ENCODE measurements at places on chromosomes 12 and 14. TPM values are rescaled to one million over a fixed set of nuclear protein-coding genes. Genes with fewer than 3 reads are reported as not detected.

DNA sequence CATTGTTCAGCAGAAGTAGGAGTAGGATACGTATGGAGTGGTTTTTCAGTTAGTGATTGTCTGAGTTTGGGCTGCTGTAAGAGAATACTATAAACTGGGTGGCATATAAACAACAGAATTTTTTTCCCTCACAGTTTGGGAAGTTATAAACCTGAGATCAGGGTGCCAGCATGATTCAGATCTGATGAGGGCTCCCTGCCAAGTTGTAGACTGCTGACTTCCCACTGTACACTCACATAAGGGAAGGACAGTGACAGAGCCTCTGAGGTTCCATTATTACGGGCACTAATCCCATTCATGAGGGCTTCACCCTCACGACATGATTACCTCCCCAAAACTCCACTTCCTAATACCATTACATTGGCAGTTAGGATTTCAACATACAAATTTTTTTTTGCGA, 50.7 kb downstream of the ACSM4 start:
- no peak for DNase-seq

SLC17A8 gene
- 0.53 TPM for polyA plus RNA-seq

GRCh38 chr14:85444635-85445034, 85.3 kb upstream of the FLRT2 start:
- DNase-seq = peak; percentile 9

OTX2 gene
- polyA plus RNA-seq = not detected

- DNase-seq = no peak
These were observed 259.0 kb upstream of the E2F7 start for GRCh38 chr12:77324416-77324762.

DNA sequence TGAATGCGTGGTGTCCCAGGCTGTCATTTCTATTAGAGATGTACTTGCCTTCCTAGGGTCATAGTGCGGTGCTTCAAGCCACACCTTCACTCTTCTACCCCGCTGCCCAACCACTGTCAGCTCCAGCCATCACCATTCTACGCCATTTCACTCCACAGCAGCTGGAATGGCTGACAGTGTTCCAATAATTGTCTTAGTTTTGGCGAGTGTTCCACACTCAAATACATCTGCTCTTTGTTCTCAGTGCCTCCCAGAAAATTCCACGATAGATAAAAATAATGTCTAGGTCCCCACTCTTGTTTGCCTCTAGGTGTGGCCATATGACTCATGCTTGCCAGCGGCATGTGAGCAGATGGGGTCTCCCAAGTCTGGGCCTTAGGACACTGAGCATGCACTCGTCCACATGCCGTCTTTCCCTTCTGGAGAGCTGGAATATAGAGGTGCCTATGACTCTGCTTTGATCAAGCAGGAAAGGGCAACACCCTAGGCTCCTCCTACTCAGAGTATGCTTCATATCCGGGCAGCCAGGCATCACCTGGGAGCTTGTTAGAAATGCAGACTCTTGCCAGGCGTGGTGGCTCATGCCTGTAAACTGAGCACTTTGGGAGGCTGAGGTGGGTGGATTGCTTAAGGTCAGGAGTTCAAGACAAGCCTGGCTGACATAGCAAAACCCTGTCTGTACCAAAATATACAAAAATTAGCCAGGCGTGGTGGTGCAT, 163.0 kb downstream of the BRMS1L start:
- no peak for DNase-seq

DNA sequence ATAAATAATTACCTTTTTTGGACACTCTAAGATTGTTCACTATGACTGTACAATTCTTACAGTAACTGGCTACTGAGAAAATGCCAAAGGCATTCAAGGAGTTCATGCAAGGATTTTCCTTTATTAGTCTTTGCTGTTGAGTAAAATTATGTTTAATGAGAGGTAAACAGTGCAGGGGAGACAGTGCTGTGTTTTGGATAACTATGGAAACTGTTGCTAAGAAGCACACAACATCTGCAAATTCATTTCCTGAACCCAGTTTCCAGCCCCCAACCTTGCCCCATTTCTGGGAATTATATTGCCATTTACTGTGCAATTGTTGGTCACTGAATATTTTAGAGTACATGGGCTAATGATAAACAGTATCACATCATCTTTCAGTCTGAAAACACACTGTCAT, 1005.8 kb downstream of the TRHDE start:
- DNase-seq = no peak

GRCh38 chr12:119589097-119589496, 4.5 kb upstream of the TMEM233 start:
- no peak for DNase-seq

B3GNT4 gene
- polyA plus RNA-seq = 3.3 TPM

- DNase-seq = no peak
These were observed 25.6 kb upstream of the MBIP start for GRCh38 chr14:36346052-36346451.

DNA sequence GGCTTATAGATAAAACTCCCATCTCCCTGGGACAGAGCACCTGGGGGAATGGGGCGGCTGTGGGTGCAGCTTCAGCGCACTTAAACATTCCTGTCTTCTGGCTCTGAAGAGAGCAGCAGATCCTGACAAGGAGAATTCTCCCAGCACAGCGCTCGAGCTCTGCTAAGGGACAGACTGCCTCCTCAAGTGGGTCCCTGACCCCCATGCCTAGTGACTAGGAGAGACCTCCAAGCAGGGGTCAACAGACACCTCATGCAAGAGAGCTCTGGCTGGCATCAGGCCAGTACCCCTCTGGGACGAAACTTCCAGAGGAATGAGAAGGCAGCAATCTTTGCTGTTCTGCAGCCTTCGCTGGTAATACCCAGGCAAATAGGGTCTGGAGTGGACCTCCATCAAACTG, 28.1 kb upstream of the CD163L1 start:
- no peak for DNase-seq

SRSF5 gene
- polyA plus RNA-seq = 768 TPM

DNA sequence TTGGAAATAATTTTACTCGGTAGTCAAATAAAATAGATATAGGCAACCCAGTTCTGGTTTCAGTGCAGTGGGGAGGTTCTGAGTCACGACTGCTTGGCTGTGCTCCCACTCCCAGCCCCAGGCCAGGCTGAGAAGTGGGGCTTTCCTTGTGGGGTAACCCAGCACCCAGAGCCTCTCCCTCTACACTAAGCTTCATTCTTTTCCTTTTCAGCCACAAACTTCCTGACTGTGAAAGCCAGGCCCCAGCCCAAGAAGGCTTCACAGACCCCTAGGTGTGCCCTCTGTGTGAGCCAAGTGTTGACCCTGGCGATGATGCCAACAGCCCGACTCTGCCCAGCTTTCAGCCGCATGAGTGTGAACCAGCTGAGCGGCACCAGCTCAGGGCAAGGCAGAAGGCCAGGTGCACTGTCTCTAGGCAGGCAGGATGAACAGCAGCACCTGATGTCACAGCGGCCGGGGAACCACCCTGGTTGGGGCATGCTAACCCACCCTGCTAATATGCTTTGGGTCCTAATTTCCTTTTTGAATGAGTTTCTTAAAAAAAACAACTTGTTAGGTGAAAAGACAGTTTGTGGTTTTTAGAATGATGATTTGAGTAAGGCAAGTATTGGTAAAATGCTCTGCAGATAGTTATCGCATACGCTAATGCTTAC, 42.2 kb upstream of the ATP23 start:
- no peak for DNase-seq

DNA sequence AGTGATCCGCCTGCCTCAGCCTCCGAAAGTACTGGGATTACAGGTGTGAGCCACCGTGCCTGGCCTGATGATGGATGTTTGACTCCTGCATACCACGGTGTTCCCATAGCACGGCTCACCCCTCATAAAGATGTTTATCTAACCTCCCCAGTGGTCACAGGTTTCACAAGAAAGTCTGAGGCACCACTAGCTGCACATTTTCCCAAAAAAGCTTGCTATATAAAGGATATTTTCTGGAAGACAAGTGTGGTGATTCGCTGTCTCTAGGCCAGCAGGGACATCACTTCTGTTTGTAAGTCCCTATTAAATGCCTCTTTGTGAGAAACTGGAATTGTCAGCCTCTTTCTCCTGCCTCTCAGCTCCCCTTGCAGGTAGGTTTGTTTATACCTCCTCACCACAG, 18.3 kb downstream of the PLEK2 start:
- DNase-seq = no peak

SELPLG gene
- 1.6 TPM for polyA plus RNA-seq

DNA sequence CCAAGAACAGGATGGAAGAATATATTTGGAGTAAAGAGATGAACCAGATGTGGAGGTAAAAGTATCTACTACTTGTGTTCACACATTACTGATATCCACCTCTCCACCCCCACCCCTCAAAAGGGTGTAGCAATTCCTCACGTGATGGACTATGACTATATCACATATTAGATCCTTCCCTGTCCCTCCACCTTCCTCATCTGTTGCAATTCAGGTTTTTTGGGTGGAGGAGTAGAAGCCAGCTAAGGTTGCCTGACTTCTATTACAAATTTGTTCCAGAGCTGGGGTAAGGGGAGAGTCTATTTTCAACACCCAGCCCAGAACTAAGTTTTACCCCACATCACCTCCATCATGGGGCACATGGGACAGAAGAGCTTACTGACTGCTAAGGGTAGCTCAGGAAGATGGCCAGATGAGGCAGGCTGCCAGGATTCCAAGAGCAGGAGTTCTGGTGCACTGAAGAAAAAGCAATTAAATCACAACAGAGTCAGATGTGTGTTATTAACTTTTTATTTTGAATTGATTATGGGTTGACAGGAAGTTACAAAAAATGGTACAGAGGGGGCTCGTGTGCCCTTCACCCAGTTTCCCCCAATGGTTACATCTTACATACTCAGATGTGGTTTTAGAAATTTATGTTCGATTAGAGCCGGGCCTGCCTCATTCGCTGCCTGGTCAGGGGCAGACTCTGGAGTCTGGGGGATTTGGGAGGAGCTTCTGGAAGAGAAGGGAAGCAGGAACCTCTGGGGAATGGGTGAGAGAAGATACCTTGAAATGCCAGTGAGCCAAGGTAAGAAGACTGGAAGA, 2.1 kb downstream of the RNASE13 start:
- no peak for DNase-seq

DIO3 gene
- 0.35 TPM for polyA plus RNA-seq

- no peak for DNase-seq
These were observed 59.8 kb downstream of the FOS start for GRCh38 chr14:75338398-75338797.

DNA sequence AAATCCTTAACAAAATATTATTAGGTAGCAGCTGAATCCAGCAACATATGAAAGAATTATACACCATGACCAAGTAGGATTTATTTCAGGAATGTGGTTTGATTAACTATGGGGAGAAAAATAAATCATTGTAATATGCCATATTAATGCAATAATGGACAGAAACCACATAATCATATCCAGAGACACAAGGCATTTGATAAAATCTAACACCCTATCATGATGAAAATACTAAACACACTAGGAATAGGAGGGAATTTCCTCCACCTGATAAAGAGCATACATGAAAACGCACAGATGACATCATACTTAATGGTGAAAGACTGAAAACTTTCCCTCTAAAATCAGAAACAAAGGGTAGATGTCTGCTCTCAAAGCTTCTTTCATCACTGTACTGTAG, 238.9 kb downstream of the PHLDA1 start:
- no peak for DNase-seq

- DNase-seq = no peak
These were observed 784 bp downstream of the PSMA6 start for GRCh38 chr14:35292770-35293561.

DNA sequence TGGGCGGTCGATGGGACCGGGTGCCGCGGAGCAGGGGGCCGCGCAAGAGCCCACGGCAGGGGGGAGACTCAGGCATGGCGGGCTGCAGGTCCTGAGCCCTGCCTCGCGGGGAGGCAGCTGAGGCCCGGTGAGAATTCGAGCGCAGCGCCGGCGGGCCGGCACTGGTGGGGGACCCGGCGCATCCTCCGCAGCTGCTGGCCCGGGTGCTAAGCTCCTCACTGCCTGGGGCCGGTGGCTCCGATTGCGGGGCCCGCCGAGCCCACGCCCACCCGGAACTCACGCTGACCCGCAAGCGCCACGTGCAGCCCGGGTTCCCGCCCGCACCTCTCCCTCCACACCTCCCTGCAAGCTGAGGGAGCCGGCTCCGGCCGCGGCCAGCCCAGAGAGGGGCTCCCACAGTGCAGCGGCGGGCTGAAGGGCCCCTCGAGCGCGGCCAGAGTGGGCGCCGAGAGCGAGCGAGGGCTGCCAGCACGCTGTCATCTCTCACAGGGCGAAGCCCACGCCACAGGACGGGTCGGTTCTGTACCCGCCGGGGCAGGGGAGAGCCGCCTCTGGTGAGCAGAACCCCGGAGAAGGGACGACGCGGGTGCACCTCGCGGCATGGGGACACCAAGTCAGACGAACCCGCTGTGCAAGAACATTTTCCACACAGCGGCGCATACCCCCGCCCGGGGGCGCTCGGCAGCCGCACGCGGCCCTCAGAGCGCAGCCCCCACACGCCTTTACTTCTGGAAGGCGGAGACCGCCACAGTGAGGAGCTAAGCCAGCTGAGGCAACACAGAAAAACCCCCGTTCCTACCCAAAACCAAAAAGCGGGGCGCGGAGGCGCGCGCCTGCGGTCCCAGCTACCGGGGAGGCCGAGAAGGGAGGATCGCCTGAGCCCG, 1.2 kb upstream of the SIVA1 start:
- no peak for DNase-seq

GRCh38 chr12:109592905-109593272, 19.3 kb downstream of the MVK start:
- DNase-seq = no peak

PRR13 gene
- 200 TPM for polyA plus RNA-seq
